ENCODE measurements at places on chromosomes 4 and X. TPM values are rescaled to one million over a fixed set of nuclear protein-coding genes. Genes with fewer than 3 reads are reported as not detected.

DNA sequence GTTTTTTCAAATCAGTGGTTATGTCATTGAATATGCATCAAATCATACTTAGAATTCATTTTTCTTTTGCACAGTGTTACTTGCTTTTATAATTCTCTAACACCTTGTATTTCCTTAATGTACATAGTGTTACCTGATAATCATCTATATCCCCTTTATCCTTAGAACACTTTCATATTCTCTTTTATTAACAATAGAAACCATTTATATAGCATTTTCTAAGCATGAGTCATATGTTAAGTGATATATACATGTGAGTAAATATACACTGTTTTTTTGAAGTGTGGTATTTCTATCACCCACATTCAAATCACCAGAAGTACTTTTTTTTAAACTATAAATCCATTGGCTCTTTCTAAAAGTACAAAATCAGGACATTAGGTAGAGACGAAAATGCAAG lies 15.3 kb downstream of the EPHA5 start:
- DNase-seq: no peak

GRCh38 chr4:52711834-52712250 lies 39.4 kb downstream of the ERVMER34-1 start:
- DNase-seq: no peak

The PABPC1L2B gene
- total RNA-seq: not detected

DNA sequence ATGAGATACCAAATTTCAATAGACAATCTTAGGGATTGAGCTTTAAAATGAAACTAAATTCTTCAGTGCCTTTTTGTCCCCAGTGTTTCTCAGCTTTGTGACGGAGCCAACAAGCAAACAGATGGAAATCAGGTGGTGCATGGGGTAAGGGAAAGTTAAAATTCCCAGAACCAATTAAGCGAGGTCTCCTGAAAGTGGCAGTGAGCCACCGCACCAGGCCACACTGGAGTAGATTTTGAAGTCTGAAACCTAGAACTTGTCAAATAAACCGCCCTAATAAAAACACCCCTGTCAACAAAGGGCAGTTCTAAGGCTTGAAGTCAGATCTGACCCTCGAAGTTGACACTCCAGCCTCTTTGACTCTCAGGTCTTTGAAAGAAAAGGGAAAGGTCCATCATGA lies 40.6 kb upstream of the DYNLT3 start:
- DNase-seq: no peak

DNA sequence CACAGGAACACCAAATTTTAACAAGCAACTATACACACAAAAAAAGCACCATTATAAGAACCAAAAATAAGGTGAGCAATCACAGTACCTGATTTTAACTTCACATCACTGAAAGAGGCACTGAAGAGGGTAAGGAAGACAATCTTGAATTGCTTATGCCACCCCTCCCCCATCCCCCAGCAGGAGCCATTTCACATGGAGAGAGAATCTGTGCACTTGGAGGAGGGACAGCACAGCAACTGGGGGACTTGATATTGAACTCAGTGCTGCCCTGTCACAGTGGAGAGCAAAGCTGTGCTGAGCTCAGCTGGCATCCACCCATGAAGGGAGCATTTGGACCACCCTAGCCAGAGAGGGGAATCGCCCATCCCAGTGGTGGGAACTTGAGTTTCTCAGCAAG lies 56.0 kb downstream of the NUDT11 start:
- DNase-seq: no peak

GRCh38 chrX:153646620-153647373 lies at the start of gene DUSP9:
Gene DUSP9 (plus strand): TSS chrX:153647203. CDS start chrX:153647954, 751 bp downstream.
- no peak for DNase-seq

The PCDH18 gene
- total RNA-seq: not detected

The SLC25A31 gene
- total RNA-seq: not detected

GRCh38 chr4:88802585-88803286 lies 105.1 kb upstream of the NAP1L5 start:
- no peak for DNase-seq
